ENCODE measurements at places on chromosomes 2 and 18.

- DNase-seq: no peak
Observed at GRCh38 chr18:63182861-63183260, 136.7 kb downstream of the BCL2 start.

GRCh38 chr2:145284551-145284950 is 764.6 kb upstream of the ZEB2 start:
- DNase-seq: no peak

- no peak for DNase-seq
Observed at GRCh38 chr2:43262951-43263350, 36.5 kb upstream of the ZFP36L2 start.

- DNase-seq: no peak
Observed at GRCh38 chr18:42105394-42105793, 150.4 kb downstream of the PIK3C3 start.

- DNase-seq: no peak
Observed at GRCh38 chr2:151904807-151905206, 76.6 kb upstream of the ARL5A start.

- no peak for DNase-seq
Observed at GRCh38 chr2:30732876-30733275, 74.4 kb downstream of the CAPN13 start.

DNA sequence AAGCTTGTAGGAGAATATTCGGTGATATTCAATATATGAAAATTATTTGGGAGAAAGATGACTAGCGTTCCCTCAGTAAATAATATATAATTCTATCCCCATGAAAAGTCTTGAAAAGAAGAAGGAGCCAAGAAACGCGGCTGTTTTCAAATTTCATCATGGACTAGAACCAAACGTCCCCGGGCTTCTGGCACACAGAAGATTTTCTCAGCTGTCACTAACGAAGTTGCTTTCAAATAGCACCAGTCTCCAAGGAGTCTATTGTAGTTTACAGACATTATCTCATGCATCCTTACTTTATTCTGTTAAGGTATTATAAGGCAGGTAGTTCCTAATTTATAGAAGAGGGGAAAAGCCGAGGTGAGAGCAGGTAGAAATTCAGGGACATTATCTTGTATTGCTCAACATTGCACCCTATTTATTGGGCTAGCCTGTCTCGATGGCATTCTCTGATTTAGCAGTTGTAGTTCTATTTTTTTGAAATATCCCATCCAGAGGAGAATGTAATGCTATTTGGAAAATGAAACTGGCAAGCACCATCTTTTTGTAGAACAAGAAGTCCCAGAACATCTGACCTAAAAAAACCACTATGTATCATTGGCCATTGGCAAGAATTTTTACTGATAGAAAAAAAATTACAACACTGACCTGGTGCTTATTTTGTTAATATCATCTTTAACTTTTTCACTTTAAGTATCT is 198.1 kb upstream of the RASGRP3 start:
- no peak for DNase-seq

- DNase-seq: no peak
Observed at GRCh38 chr2:174076040-174076439, 110.9 kb upstream of the SP3 start.

GRCh38 chr2:58032764-58033080 is 13.9 kb upstream of the VRK2 start:
- DNase-seq: no peak

- no peak for DNase-seq
Observed at GRCh38 chr2:158116936-158117335, 15.3 kb downstream of the UPP2 start.
